ENCODE measurements at places on chromosomes 7 and 10.

DNA sequence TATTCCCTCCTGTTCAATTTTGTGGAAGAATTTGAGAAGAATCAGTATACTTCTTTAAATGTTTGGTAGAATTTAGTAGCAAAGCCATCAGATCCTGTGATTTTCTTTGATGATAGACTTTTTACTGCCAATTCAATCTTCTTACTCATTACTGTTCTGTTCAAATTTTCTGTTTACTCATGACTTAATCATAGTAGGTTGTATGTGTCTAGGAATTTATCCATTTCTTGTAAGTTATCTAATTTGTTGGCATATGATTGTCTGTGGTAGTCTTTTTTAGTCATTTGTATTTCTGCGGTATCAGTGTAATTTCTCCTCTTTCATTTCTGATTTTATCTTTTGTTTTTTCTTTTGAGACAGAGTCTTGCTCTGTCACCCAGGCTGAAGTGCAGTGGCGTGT is 87.4 kb downstream of the CCDC3 start:
- DNase-seq, result peak; percentile 36

- DNase-seq, result no peak
Observed at GRCh38 chr7:101161692-101162471, 3.5 kb downstream of the VGF start.

- no peak for DNase-seq
Observed at GRCh38 chr7:135186841-135187253, 16.3 kb upstream of the CYREN start.

- no peak for DNase-seq
Observed at GRCh38 chr10:130049987-130050386, 60.6 kb downstream of the C10orf143 start.

DNA sequence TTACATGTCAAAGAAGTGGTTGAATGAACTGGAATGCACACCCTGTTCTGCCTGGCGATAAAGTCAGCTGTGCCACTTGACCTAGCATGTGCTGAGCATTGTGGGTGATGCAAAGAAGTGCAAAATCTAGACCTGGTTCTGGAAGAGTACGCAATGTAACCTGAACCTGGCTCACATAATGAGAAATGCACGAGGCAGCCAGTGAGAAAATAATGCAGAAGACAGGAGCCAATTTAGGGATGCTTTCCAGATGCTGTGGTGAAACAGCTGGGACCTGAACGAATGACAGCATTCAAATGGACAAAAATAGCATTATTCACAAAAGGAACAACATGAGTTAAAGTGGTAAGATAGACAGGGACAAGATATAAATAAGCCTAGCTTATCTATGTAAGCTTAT is 402.6 kb downstream of the SORCS1 start:
- no peak for DNase-seq

DNA sequence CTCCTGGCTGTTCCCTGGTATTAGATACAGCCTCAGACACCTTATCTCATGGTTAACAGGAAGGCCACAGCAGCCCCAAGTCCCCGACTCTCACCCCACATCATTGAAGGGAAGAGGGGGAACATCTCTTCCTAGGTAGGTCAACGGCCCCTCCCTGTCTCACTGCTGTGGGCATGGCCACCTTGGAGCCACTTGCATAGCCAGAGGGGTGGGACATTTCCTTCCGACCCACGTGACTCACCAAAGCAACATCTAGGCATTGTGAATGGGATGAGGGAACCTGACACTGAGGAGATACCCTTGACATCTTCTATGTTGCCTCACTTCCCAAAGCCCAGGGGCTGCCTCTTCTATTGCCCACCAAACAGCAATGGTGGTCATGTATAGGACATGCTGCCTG is 68.5 kb upstream of the GPR26 start:
- DNase-seq, result no peak

DNA sequence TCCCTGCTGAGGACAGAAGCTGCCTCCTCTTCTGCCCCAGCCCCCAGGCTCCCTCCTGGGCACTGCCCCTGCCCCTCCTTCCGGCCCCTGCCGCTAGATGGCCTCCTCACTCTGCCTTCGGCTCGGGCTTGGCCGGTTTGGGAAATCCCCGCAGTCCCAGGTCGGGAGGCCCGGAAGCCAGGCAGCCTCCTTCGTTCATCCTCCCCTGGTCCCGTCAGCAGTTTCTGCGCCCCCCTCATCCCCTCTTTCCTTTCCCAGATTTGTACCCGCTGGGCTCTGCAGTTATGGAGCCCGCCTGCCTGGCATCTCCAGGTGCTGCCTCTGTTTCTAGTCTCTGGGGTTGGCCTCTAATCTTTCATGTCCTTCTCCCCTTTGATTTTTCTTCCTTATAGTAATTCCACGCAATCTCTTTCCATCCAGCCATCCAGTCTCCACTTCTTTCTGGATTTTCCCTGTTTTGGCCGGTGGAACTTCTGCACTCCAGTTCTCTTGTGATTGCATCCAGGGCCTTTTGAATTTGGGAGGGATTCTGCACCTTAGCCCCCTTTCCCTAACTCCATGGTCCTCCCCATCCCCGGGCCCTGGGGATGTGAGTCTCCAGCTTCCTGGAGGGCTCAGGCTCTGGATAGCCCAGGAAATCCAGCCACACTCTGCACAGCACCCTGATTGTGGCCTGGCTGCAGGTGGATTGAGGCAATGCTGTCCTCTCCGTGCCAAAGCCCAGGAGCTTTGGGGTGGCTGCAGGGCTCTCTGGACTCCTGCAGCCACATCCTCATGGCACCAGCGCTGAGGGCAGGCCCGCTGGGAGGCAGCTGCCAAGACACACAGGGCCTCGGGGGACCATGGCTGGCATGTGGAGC is 3.3 kb upstream of the SHH start:
- peak; percentile 24 for DNase-seq

DNA sequence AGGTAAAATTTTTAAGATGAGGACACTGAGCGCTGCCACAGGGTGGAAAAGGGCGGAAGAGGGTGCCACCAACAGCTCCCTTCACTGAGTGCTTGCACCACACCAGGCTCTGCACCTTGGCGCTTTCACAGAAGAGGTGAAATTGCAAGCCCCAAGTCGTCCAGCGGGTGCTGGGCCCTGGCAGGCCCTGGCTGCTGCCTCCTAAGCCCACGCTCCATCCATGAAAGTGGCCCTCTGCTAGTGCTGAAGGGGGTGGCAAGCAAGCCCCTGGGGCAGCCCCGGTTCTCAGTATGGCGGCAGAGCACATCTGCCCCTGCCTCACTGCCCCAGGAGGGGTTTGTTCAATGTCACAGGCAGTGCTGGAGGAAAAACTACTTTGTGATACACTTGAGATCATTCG is 95.1 kb downstream of the SLIT1 start:
- no peak for DNase-seq

DNA sequence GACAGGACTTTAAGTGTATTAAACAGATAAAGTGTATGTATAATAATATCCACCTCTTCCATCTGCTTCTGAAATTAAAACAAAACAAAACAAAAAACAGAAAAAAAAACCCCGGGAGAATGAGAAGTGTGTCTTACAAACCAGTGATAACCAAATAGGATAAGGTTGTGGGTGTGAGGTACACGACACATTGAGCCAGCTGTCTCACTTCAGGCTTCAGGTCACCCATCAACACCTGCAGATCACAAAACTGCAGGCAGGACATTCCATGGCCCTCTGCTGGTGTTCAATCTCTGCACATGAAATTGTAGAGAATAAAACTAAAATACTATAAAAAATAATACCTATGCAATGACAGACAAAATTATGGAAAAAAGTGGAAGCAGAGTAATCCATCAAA is 339.9 kb downstream of the SFMBT2 start:
- DNase-seq, result no peak

DNA sequence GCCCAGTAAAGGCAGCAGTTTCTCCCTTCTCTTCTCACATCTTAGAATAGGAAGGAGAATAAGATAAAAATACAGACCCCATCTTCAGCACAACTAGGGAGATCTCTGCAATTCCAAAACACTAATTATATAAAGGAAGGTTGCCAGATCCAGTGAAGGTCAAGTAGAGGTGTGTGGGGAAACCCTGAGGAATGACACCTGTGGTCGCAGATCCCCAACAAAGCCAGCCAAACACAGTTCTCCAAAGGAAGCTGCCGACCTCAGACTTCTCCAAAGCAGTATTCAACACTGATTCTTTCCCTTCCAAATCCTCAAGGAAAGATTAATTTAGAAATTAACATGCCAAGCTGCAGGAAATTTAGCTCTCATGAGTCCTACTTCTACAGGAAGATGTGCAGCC is 62.9 kb upstream of the OIT3 start:
- no peak for DNase-seq

DNA sequence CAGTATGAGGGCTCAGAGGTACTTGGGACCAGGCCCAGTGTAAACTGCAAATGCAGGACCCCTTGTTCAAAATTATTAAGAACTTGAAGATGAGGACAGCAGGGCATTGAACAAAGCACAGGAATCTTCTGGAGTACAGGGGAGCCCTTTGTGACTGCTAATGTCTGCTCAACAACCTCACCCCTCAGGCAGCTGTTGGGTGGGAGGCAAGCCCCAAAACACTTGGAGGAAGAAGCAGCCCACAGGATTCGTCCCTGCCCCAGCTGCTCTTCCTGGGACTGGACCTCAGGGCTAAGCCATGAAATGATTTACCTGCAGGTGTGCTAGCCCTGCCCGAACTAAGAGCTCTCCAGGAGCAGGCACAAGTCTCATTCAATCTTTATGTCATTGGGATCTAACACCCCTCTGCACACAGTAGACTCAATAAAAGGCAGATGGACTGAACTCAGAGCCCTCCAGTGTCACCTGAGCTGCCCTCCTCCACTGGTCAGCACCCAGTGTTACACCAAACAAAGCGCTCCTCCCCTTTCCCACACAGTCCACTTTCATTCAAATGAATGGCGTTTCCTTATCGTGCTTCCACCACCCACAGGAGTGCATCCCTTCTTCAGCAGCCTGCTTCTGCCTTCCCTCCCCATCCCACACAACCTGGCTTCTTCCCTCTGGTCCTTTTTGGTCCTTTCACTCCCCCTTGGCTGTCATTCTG is 1.0 kb downstream of the TRPV5 start:
- no peak for DNase-seq

DNA sequence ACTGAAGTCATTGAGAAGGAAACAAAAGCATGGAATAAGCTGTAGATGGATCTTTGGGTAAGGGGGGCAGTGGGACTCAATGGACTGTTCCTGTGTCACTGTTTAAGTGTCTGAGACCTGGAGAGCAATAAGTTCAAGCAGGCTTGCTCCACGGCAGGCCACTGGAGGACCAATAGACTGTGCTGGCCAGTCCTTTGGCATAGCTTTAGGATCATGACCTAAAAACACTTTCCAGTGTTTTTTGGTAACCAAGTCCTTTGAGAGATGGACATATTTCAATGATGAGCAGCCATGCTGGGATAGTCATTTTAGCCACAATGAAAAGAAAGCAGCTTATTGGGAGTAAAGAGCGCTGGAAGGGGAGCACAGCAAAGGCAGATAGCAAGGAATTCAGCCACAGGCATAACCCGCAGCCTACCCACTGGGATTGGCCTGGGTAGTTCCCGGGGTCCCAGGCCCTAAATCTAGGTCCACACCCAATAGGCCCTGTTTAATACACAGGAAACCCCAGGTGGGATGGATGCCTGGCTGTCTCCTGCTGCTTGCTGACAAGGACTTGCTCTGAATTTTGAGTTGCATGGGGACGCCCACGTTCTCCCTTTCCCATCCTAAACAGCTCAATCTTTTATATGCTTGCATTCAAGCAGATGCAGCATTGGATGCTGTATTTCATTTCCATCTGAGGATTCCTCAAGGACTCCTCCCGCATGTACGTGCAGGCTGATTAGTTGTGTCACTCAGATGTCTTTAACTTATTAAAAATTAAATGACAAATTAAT is 727.2 kb downstream of the KCNMA1 start:
- DNase-seq, result no peak

- DNase-seq, result peak; percentile 55
Observed at GRCh38 chr10:42783181-42783549, 570 bp downstream of the BMS1 start.

- DNase-seq, result peak; percentile 72
Observed at GRCh38 chr10:89279421-89279869, 22.4 kb upstream of the IFIT2 start.

DNA sequence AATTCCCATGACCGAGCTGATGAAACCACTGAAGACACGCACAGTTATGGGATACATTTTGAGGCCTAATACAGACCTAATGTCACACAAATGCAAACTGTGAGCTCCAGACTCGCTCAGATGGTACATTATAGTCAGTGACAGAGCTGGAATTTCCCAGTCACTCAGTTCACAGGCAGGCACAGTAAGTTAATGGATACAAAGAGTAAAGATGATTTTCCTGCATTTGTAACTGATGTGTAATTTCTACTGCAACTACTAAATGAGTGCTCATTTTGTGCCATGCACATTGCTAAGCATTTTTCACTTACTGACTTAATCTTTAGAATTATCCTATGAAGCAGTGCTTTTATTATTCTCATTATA is 56.5 kb downstream of the ENO4 start:
- DNase-seq, result no peak

GRCh38 chr7:108311446-108312168 is 144.6 kb downstream of the NRCAM start:
- peak; percentile 78 for DNase-seq

GRCh38 chr10:50604049-50604640 is 19.6 kb downstream of the SGMS1 start:
- DNase-seq, result peak; percentile 46

Data from fibroblast of mammary gland (primary cell).